ENCODE measurements at places on chromosomes 3 and 15.

DNA sequence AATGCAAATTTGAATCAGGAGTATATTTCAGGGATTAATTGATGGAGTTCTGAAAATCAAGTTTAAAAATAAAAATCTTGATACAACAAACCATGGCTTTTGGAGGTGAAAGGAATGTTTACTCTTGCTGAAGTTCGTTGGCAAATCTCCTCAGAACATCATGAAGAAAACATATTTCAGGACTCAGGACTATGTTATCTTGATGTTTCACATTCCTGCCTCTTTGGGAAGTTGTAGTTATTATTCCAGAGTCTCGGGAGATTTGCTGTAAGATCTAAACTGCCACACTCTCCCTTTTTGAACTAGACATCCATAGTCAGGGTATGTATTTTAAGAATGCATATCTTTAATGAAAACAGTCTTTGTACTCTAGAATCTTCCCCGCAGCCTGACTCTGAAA lies 271.2 kb downstream of the RBMS3 start:
- DNase-seq = no peak

DNA sequence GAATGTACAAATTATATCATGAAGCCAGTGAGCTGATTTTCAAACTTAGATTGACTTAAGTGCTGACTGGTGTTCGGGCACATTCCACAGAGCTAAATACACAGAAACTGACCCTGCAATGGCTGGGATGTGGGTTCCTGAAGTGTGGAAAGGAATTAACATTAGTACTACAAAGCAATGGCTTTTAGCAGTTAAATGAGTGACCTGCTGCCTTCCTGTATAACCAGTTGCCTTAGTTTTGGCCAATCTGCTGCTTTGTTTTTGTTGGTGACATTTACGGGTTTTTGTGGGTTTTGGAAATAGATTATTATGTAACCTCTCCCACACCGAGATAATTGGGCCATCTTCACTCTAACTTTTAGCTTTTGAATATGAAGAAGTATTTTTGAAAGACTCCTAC lies 2.4 kb upstream of the SKIC8 start:
- DNase-seq = no peak

- no peak for DNase-seq
Measured at GRCh38 chr15:50107591-50108408, 11.2 kb downstream of the ATP8B4 start.

- no peak for DNase-seq
Measured at GRCh38 chr3:195443391-195443989, 670 bp upstream of the ACAP2 start.

GRCh38 chr3:18902081-18902793 lies 246.1 kb upstream of the KCNH8 start:
- no peak for DNase-seq

- DNase-seq = peak; percentile 27
Measured at GRCh38 chr15:80835336-80835735, 56.2 kb downstream of the CEMIP start.

Data from SK-N-DZ (cell line).